Activated T-helper 1 cell treated with anti-CD3 and anti-CD28 coated beads, Interleukin-12 subunit alpha, Interleukin-12 subunit beta, Interleukin-2, Interleukin-4 antibody, amounts not matched to agents 30 ng/mL and 10 ng/mL and 1 ng/mL, durations not matched to agents 14 hours and 24 hours and 36 hours (primary cell): ENCODE measurements at places on chromosomes 3 and 15. TPM values are rescaled to one million over a fixed set of nuclear protein-coding genes. Genes with fewer than 3 reads are reported as not detected.

DNA sequence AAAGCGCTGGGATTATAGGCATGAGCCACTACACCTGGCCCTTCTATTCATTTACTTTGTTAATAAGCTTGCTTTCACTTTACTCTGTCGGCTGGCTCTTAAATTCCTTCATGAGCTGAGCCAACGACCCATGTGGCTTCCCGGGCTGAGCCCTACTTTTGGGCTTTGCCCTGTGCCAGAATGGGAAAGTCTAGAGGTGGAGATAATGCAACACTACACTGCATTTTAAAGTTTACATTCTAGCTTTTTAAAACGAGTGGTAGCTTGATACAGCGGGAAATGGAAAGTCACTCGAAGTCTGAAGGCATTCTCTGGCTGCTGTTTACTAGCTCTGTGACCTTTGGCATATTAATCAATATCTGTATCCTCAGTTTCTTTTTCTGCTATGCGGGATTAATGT lies 49.0 kb upstream of the ZNF280D start:
- peaks cover 9% of the 10 kb centered on the region for H3K36me3 ChIP-seq
- no peak overlapping the region for H3K4me3 ChIP-seq
- peaks cover 25% of the 10 kb centered on the region for H3K4me1 ChIP-seq
- DNase-seq = no peak

DNA sequence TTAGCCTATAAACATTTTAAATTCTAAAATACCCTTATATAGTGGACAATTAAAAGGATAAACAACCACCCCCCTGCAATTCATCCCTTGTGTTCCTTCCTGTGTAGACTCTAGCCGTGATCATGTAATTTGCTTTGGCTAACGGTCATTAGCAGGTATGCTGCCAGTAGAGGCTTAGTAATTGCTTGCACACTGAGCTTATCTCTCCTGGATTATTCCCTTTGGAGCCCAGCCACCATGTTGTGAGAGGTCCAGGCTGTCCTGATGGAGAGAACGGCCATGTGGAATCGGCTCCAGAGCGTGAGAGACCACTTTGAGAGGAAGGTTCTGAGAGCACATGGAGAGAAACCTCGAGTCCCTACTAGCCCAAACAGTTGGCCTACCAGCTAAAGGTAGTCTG lies 11.0 kb upstream of the BNC1 start:
- no peak overlapping the region for H3K27ac ChIP-seq
- no peaks in the 10 kb centered on the region for H3K4me1 ChIP-seq
- no peaks in the 10 kb centered on the region for H3K36me3 ChIP-seq
- no peak overlapping the region for H3K4me3 ChIP-seq

DNA sequence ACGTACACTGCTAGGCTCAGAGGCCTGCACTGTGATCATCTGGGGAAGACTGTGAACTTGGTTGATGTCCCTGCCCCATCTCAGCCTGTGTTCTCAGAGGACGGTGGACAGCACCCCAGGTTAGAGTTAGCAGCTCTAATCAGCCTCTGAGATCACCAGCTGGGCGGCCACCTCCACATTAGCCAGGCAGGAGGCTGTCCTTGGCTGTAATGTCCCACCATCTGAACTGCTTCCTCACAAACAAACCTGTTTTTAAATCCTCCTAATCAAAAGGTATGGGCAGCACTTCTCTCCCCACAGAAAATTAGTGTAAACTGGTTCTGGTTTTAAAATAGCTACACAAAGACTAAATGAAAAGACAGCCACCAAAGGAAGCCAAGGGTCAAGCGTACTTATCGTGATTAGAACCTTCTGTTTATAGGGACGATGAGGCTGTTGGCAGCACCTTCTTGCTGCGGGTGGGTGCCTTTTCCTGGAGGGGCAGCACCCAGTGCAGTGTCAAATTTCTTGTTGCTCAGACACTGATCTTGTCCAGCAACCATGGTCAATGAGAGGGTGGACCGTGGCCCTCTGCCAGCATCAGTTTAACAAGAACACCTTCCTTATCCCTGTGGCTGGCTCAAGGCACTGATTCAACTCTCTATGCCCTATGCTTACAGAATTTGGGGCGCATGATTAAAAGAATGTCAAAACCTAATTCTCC lies 24.6 kb downstream of the ACSBG1 start:
- no peak overlapping the region for H3K27ac ChIP-seq
- no peak for DNase-seq
- no peak overlapping the region for H3K4me3 ChIP-seq
- no peaks in the 10 kb centered on the region for H3K36me3 ChIP-seq
- peaks cover 5% of the 10 kb centered on the region for H3K27me3 ChIP-seq
- no peaks in the 10 kb centered on the region for H3K4me1 ChIP-seq

DNA sequence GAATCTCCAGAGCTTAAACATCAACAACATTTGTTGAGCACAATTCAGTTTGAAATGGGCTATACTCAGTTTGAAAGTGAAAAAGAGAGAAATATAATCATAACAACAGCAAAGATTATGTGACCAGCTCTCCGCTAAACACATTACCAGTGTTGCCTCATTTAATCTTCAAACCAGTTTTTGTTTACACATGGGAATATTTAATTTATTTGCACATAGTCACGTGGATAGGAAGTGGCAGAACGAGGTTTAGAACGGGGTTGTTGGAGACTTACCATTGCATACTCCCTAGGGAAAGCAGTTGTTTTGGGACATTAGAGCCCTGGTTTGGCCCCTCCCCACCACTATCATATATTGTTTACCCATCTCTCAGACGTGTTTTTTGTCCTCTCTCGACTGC lies 77.2 kb downstream of the IL1RAP start:
- DNase-seq = no peak
- no peak overlapping the region for H3K4me3 ChIP-seq
- H3K27ac ChIP-seq = no peak overlapping the region
- H3K4me1 ChIP-seq = peaks cover 42% of the 10 kb centered on the region
- H3K27me3 ChIP-seq = no peaks in the 10 kb centered on the region
- peaks cover 25% of the 10 kb centered on the region for H3K36me3 ChIP-seq

DNA sequence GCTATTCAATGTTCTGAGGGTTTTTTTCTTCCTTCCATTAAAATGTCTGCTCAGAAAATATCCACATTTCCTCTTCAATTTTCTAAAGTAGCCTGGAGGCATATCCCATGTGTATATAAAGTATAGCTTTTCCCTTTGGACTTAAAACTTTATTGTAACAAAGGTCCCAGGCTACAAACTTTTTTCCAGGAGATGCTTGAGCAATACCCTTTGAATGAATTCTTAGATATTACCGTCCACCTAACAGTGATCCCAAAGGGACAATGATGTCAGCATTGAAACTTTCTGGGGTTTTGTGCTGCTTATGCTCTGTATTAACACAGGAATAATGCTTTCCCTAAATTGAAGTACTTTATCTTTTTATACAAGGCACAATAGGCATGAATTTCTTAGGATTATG lies 525.2 kb downstream of the CADM2 start:
- H3K36me3 ChIP-seq = no peaks in the 10 kb centered on the region
- DNase-seq = no peak
- no peak overlapping the region for H3K27ac ChIP-seq
- H3K4me1 ChIP-seq = no peaks in the 10 kb centered on the region

- peaks cover 1% of the 10 kb centered on the region for H3K27me3 ChIP-seq
- DNase-seq = no peak
- H3K4me3 ChIP-seq = no peak overlapping the region
- no peaks in the 10 kb centered on the region for H3K4me1 ChIP-seq
Measured at GRCh38 chr3:115428841-115429240, 194.5 kb upstream of the GAP43 start.

DNA sequence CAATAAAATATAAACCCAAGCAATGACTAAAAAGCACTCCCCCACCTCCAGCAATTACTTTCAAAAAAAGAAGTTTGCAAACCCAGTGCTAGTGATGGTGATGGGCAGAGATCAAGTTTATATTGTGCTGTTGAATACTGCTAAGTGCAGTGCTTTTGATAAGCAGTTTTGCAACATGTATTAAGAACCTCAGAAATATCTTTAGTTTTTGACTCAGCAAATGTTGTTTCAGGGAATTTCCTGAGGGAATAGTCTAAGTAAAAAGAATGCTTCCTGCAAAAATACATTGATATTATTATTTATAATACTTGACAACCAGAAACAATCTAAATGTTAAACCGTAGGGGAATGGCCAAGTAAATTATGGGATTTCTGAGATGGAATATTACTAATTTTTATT lies 69.3 kb downstream of the ADAMTSL3 start:
- no peak for DNase-seq
- no peaks in the 10 kb centered on the region for H3K36me3 ChIP-seq
- no peak overlapping the region for H3K4me3 ChIP-seq
- no peak overlapping the region for H3K27ac ChIP-seq

Gene TRH
- total RNA-seq = not detected in 2 replicates

Gene NRROS
- 37.8 and 38.8 TPM in 2 replicates for total RNA-seq

Gene SNX22
- total RNA-seq = 0.99 and 1.1 TPM in 2 replicates
